GM23248 (cell line): ENCODE measurements at places on chromosomes 5 and 9. TPM values are rescaled to one million over a fixed set of nuclear protein-coding genes. Genes with fewer than 3 reads are reported as not detected.

- no peaks in the 10 kb centered on the region for H3K36me3 ChIP-seq
- H3K4me3 ChIP-seq = no peak overlapping the region
- H3K27me3 ChIP-seq = no peaks in the 10 kb centered on the region
- peak; percentile 58 for DNase-seq
- H3K4me1 ChIP-seq = peaks cover 5% of the 10 kb centered on the region
- H3K27ac ChIP-seq = no peak overlapping the region
Observed at GRCh38 chr5:107431998-107432397, 238.7 kb downstream of the EFNA5 start.

- DNase-seq = peak; percentile 68
- no peak overlapping the region for H3K4me3 ChIP-seq
- peaks cover 52% of the 10 kb centered on the region for H3K4me1 ChIP-seq
- H3K27me3 ChIP-seq = no peaks in the 10 kb centered on the region
- no peaks in the 10 kb centered on the region for H3K36me3 ChIP-seq
- peak overlapping the region; percentile 57 for H3K27ac ChIP-seq
Observed at GRCh38 chr9:105067895-105068580, 140.1 kb upstream of the ABCA1 start.

GRCh38 chr5:157217289-157218024 lies 36.8 kb downstream of the ITK start:
- H3K27me3 ChIP-seq = no peaks in the 10 kb centered on the region
- no peaks in the 10 kb centered on the region for H3K36me3 ChIP-seq
- H3K4me1 ChIP-seq = peaks cover 5% of the 10 kb centered on the region; the same call in 1 of the 2 replicates
- H3K27ac ChIP-seq = no peak overlapping the region
- DNase-seq = no peak

DNA sequence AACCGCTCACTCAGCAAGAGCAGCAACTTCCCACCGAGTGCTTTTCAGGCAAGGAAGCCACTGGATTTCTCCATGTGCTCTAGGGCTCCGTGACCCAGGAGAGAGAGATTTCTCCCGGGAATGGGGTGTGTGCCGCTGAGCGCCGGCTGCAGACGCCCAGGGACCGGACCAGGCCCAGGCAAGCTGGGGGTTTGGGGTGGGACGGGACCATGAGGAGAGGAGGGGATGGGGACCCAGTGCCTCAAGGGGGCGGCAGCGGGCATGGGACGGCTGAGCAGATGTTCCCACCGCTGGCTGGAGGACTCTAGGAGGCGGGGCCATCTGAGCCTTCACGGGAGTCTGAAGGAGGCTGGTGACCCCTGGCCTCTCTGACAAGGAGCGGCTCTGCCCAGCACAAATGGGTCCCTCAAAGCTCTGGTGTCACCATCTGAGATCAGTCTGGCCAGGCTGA lies 8.5 kb downstream of the LCN9 start:
- peaks cover 7% of the 10 kb centered on the region; the same call in 1 of the 2 replicates for H3K27me3 ChIP-seq
- no peak for DNase-seq
- no peak overlapping the region for H3K4me3 ChIP-seq
- no peaks in the 10 kb centered on the region for H3K36me3 ChIP-seq
- H3K27ac ChIP-seq = no peak overlapping the region

- no peak overlapping the region for H3K4me3 ChIP-seq
- H3K27ac ChIP-seq = no peak overlapping the region
- H3K4me1 ChIP-seq = 0 out of 2 replicates have a peak, but pooled peaks cover 7% of the 10 kb centered on the region
Observed at GRCh38 chr5:60340965-60341471, 358.9 kb downstream of the DEPDC1B start.

DNA sequence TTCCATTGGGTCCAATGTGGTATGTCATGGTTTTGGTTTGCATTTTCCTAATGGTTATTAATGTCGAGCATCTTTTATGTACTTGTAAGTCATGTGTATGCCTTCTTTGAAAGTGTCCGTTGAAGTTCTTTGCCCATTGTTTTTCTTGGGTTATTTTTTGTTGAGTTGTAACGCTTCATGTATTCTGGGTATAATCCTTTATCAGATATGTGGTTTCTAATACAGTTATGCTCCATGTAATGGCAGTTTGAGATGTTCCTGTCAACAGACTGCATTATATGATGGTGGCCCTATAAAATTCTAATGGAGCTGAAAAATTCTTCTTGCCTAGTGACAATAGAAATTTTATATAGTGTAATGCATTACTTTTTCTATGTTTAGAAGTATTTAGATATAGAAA lies 17.2 kb downstream of the RIC1 start:
- H3K36me3 ChIP-seq = no peaks in the 10 kb centered on the region
- H3K27ac ChIP-seq = no peak overlapping the region
- peaks cover 25% of the 10 kb centered on the region for H3K4me1 ChIP-seq
- no peak for DNase-seq
- H3K4me3 ChIP-seq = no peak overlapping the region
- H3K27me3 ChIP-seq = no peaks in the 10 kb centered on the region

- no peak for DNase-seq
- H3K4me1 ChIP-seq = no peaks in the 10 kb centered on the region
- H3K4me3 ChIP-seq = no peak overlapping the region
- H3K36me3 ChIP-seq = no peaks in the 10 kb centered on the region
Observed at GRCh38 chr9:99825172-99826046, 3.7 kb downstream of the NR4A3 start.

GRCh38 chr9:82024908-82025307 lies 36.3 kb downstream of the SPATA31D1 start:
- H3K36me3 ChIP-seq = no peaks in the 10 kb centered on the region
- H3K27ac ChIP-seq = no peak overlapping the region
- no peak for DNase-seq
- H3K4me3 ChIP-seq = no peak overlapping the region

DNA sequence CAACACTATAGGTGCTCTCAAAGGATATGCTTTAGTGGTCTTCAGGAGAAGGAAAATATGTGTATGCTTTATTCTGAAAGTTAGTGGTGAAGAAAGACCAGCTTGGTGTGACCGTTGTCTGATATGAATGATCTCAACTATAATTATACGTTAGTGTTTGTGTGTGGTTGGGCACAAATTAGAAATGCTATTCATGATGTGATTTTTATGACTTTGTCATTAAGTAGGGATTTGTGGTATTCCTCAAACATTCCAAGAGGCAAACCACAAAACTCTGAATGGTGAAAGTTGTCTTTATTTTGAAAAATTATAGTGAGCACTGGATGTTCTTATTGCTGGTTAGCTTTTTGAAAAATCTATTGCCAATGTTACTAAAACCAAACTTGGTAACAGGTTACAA lies 6.2 kb upstream of the F2R start:
- H3K27ac ChIP-seq = no peak overlapping the region
- H3K4me1 ChIP-seq = peaks cover 14% of the 10 kb centered on the region
- H3K36me3 ChIP-seq = no peaks in the 10 kb centered on the region

GRCh38 chr9:137161558-137162486 lies 8.0 kb downstream of the LRRC26 start:
- peaks cover 48% of the 10 kb centered on the region for H3K27me3 ChIP-seq
- DNase-seq = peak; percentile 18
- H3K36me3 ChIP-seq = no peaks in the 10 kb centered on the region
- no peak overlapping the region for H3K27ac ChIP-seq

- no peak for DNase-seq
- no peaks in the 10 kb centered on the region for H3K36me3 ChIP-seq
- no peaks in the 10 kb centered on the region for H3K27me3 ChIP-seq
- no peak overlapping the region for H3K27ac ChIP-seq
- H3K4me3 ChIP-seq = no peak overlapping the region
- peaks cover 12% of the 10 kb centered on the region for H3K4me1 ChIP-seq
Observed at GRCh38 chr9:28056466-28056865, 483.2 kb upstream of the C9orf72 start.

DNA sequence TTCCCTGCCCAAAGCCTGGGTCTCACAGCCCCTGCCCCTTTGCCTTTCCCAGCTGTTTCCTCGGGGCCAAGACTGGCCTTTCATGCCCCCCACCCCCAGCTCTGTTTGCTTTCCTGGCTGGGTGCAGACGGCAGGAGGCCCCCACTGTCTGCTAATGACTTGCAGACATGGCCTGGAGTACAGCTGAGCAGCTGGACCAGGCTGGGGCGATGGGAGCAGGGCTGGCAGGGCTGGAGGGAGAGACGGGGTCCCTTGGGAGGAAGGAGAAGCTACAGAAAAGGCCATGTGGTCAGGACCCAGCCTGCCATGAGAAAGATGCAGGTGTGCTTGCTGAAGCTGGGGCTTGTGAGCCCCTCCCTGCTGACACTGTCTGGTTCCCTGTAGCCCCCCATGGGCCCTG lies 28.3 kb upstream of the GFPT2 start:
- H3K27me3 ChIP-seq = 0 out of 2 replicates have a peak, but pooled peaks cover 7% of the 10 kb centered on the region
- no peaks in the 10 kb centered on the region for H3K36me3 ChIP-seq
- no peaks in the 10 kb centered on the region for H3K4me1 ChIP-seq

DNA sequence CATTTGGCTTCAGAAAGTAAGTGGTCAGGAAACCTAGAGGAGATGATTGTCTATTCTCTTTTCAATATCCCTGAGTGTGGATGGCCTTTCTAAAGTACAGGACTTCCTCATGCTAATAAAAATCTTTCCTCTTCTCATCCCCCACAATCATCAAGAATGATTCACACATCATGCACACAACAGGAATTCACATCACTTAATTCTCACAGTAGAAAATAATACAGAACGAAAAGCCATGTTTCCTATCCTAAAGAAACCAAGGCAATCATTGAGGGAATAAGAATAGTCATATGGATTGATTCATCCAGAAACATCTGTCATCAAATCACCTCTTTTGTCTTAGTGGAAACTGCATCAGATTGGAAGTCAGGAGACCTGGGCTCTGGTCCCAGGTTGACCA lies 203.1 kb upstream of the PIK3R1 start:
- H3K4me1 ChIP-seq = peaks cover 18% of the 10 kb centered on the region
- peak overlapping the region; percentile 72 for H3K27ac ChIP-seq
- H3K4me3 ChIP-seq = no peak overlapping the region

Gene RNF183
- total RNA-seq = not detected in 2 replicates

Gene PROB1
- 1.6 and 2.3 TPM in 2 replicates for total RNA-seq

Gene BTNL9
- total RNA-seq = not detected in 2 replicates
